T-cell (primary cell): ENCODE measurements at places on chromosomes 6 and 20. TPM values are rescaled to one million over a fixed set of nuclear protein-coding genes. Genes with fewer than 3 reads are reported as not detected.

The PNPLA1 gene
- total RNA-seq, result not detected

The NOTCH4 gene
- 0.89 TPM for total RNA-seq

DNA sequence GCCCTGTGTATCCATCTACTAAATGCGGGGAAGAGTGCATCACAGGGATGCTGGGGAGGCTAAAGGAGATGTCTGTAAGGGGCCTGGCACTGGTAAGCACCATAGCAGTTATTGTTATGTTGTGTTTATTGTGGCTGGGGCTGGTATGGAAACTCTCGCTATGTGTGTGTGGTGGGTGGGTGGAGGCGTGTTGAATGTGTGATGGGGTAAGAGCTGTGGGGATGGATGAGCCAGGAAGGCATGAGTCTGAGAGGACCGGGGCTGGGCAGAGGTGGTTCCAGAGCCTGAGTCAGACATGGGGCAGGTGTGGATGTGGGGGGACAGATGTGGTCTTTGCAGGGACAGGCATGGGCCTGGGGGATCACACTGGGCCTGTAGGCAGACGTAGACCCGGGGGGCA is 88.1 kb downstream of the GRM4 start:
- H3K36me3 ChIP-seq, result no peaks in the 10 kb centered on the region
- H3K4me3 ChIP-seq, result no peak overlapping the region
- peaks cover 4% of the 10 kb centered on the region for H3K4me1 ChIP-seq
- no peak overlapping the region for H3K27ac ChIP-seq
- H3K27me3 ChIP-seq, result peaks cover 56% of the 10 kb centered on the region

DNA sequence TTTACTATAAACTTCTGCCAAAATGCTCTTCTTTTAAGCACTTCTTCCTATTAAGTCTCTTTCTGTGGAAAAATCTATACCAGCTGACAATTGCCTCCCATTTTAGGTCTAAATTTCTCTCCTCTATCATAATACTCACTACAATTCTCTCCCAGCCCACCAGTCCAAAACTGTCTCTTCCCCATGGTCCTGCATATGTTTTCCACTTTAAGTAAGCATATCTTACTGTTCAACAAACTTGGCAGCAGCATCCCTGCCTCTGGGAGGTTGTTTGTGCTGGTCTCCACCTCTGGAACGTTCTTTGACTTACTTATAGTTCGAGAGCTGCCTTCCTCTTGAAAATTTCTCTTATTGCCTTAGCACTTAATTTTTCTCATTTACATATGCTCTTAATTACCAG is 180.5 kb downstream of the COL12A1 start:
- no peak overlapping the region for H3K4me3 ChIP-seq
- no peaks in the 10 kb centered on the region for H3K27me3 ChIP-seq
- H3K36me3 ChIP-seq, result no peaks in the 10 kb centered on the region
- no peak for DNase-seq

- H3K4me3 ChIP-seq, result no peak overlapping the region
- H3K27me3 ChIP-seq, result no peaks in the 10 kb centered on the region
These were observed 5.7 kb downstream of the QKI start for GRCh38 chr6:163420289-163420614.

The GTPBP2 gene
- total RNA-seq, result 61.8 TPM

The FILIP1 gene
- not detected for total RNA-seq
